ENCODE measurements at places on chromosomes 11 and 22.
A peak's percentile ranks its signal among the peaks of the same experiment; 100 is the strongest.

DNA sequence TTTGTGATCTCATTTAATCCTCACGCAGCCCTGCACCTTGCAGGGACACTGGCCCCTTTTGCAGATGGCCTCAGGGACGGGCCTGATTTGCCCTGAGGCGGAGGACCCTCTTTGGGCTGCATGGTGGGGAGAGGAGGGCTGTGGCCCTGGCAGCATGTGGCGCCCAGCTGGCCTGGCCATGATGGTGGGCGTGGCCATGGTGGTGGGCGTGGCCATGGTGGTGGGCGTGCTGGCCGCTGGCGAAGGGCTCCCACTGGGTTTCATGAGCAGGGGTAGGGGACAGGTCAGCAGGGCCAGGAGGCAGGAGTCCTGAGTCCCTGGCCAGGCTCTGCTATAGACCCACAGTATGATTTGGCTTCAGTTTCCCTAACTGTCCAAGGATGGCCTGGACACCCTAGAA lies 13.1 kb downstream of the WNT11 start:
- DNase-seq, result no peak

- DNase-seq, result no peak
These were observed 18.4 kb downstream of the ARHGAP42 start for GRCh38 chr11:100705447-100705846.

- no peak for DNase-seq
These were observed 7.1 kb upstream of the QSER1 start for GRCh38 chr11:32885556-32885955.

DNA sequence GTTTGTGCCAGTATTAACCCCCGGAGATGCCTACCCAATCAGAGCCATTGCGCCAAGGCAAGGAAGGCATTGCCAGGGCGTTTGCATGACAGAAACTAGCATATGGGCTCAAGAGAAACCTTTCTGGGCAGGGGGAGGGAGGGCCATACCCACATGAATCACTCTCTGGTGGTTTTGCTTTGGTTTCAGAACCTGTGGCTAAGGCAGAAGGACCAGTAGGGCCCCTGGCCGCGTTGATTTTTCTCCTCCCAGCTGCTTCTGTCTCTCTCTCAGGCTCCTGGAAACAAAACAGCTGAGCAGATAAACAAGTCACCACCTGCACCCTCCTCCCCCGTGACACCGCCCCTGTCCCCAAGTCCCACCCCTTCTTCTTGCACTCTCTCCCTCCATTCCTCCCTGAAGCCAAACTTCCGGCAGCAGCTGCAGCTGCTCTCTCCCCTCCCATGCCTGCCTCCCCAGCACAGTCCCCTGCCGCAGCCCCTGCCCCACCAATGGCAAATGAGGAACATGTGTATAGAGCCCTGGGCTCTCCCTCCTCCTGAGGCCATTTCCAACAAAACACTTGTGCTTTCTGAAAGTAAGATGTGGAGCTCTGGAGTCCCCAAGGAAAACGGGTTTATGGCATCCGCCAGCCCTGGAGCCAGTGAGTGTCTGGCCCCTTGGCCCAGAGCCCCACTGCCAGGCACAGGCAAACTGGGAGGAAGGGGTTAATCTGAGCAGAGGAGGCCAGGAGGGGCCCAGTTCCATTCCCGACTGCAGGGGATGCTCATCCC lies 39.0 kb upstream of the ADA2 start:
- DNase-seq, result peak; percentile 76

- DNase-seq, result no peak
These were observed 45.0 kb downstream of the CWC15 start for GRCh38 chr11:94928117-94928990.

DNA sequence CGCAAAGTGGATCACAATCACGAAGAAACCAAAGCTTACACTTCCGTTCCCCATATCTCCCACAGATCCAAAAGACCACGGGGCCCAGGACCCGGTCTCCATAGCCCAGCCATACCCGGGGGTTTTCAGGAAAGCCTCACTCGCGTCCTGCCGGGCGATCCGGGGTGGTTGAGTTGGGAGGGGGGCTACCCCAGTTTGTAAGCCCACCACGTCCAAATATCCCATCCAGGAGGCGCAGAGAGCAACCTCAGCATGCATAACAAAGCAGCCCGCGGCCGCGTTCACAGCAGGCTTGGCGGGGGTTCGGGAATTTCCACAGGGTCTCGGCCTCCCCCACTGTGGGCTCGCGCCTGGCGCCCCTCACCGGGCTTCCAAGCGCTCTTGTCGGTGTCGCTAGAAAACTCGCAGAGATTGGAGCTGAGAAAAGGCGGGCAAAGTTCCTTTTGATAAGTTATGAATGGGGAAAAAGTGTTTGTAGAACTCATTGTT lies 9.5 kb downstream of the SDF2L1 start:
- DNase-seq, result peak; percentile 69

- peak; percentile 38 for DNase-seq
These were observed 57.5 kb downstream of the BCR start for GRCh38 chr22:23237841-23238240.

DNA sequence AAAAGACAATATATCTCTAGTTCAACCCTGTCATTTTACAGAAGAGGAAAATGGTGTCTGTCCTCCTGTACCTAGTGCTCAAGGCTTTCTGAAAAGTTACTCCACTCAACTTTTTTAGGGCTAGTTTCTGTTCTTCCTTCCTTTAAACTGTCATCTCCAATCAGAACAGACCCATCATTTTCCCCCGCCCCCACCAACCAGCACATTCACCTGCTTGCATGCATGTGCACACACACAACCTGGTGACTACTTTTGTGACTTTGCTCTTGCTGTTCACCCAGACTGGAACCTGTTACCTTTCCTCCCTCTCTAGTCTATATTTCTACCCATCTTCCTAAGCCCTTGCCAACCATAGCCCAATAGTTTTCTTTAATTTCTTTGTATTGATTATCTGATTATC lies 5.6 kb downstream of the FBXO7 start:
- DNase-seq, result no peak

GRCh38 chr22:41919357-41920224 lies 4.7 kb upstream of the SHISA8 start:
- DNase-seq, result no peak

GRCh38 chr11:131279654-131280384 lies 90.6 kb upstream of the NTM start:
- no peak for DNase-seq

DNA sequence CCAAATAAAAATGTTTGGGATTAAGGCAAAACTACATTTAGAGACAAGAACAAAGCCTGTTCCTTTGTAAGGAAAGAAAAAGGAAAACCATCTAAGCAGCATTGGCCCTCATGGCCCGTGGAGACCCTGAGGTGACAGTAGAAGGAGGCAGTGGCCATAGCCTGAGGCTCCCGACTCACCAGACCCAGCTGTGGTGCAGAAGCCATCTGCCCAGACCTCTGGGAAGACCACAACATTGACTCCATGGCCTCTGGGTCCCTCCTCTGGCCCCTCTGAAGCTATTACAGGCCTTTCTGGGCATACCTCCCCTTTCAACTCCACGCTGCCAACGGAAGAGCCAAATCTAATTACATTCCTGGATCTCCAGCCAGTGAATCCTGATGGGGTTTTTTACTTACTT lies 6.4 kb downstream of the PRAME start:
- DNase-seq, result no peak

GRCh38 chr11:19789835-19790710 lies 77.4 kb downstream of the NAV2 start:
- DNase-seq, result no peak

DNA sequence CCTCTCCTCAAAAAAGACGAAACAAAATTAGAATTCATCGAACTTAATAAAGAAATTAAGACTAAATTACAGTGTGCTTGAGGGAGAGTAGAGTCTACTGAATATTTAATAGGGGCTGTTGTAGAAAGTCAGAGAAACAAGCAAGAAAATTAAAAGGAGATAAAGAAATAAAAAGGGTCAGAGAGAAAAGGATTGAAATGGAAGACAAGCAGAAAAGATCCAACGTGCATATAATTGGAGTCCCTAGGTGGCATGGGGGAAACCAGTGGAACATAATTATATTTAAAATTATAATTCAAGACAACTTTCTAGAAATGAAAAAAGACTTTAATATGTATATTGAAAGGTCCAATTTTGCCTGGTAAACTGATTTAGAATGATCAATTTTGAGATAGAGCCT lies 74.3 kb downstream of the ACER3 start:
- no peak for DNase-seq

DNA sequence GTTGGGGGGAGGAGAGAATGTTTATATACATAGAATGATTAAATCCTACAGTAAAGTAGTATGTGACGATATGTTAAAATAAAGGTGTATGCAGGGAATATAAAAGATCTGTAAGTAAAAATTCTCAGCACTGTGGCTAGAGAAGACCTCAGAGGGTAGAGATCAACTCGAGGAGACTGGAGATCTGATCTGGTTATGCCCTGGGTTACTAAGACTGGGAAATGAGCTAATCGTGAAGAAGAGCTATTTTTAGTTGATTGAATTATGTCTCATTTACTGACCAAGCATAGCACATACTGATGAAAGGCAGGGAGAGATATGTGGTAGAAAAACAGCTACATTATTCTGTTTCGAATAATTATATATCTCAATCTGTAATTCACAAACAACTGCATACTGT lies 42.8 kb upstream of the ALKBH3 start:
- no peak for DNase-seq

GRCh38 chr11:93784935-93785360 lies 866 bp downstream of the MED17 start:
- no peak for DNase-seq

GRCh38 chr22:19619144-19620009 lies 94.9 kb upstream of the SEPTIN5 start:
- DNase-seq, result no peak

- no peak for DNase-seq
These were observed 393.5 kb upstream of the CADM1 start for GRCh38 chr11:115897707-115898106.

- peak; percentile 56 for DNase-seq
These were observed 1.8 kb downstream of the SIK3 start for GRCh38 chr11:117096201-117096991.

GRCh38 chr11:116595305-116595880 lies 177.4 kb downstream of the BUD13 start:
- DNase-seq, result no peak

DNA sequence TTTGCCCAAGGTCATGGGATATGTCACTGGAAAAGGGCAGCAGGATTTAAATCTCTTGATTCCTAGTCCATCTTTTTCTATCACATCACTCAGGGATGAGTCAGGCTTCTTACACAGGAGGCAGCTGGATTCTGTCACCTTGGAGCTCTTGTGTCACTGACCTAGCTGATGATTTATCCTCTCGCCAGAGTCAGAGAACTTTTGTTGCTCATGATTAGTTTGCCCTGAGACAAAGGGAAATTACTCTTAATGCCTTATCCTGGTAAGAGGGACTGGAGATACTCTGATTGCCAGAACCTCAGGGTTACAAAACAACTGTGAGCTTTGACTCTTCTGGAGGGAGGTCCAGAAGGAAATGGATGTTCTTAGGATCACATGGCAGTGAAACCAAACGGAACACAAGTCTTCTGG lies 10.1 kb downstream of the COA4 start:
- DNase-seq, result no peak

DNA sequence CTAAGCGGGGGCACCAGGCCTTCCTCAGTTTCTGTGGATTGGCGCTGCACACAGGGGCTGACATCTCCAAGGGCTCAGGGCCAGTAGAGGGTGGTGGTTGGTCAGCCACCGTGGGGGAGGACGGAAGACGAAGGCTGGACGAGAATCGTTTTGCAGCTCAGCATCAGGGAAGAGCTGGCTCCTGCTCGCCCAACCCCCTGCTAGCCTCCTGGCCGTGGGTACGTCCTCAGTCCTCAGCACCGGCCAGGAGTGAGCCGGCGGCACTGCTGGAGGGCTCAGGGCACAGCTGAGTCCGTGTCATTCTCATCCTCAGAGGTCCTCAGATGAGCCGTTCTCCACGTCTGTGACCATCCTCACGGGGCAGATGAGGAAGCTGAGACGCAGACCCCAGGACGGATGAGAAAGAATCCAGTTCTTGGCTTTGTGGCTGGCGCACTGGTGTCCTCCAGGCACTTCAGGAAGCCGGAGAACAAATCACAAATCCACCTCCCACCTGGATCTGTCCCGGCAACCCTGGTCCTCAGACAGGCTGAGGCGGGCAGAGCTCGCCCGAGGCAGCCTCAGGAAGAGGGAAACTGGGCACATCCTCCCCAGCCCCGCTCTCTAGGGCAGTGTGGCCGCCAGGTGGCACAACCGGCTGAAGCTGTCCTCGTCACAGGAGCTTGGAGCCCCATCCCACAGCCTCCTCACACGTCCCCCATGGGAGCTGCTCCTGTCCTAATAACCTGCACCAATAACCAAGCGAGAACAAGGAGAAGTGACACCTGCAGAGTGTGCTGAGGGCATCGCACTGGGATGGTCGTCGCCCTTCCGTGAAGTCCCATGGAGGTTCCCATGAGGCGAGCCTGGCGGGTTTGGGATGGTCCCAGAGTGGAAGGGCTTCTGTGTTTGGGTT lies 393.7 kb downstream of the BRD1 start:
- DNase-seq, result no peak

DNA sequence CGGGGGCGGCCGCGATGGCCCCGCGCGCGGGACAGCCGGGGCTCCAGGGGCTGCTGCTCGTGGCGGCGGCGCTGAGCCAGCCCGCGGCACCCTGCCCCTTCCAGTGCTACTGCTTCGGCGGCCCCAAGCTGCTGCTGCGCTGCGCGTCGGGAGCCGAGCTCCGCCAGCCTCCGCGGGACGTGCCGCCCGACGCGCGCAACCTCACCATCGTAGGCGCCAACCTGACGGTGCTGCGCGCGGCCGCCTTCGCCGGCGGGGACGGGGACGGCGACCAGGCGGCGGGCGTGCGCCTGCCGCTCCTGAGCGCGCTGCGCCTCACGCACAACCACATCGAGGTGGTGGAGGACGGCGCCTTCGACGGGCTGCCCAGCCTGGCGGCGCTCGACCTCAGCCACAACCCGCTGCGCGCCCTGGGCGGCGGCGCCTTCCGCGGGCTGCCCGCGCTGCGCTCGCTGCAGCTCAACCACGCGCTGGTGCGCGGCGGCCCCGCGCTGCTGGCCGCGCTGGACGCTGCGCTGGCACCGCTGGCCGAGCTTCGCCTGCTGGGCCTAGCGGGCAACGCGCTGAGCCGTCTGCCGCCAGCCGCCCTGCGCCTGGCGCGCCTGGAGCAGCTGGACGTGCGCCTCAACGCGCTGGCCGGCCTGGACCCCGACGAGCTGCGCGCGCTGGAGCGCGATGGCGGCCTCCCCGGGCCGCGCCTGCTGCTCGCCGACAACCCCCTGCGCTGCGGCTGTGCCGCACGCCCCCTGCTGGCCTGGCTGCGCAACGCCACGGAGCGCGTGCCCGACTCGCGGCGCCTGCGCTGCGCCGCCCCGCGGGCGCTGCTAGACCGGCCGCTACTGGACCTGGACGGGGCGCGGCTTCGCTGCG lies 697 bp downstream of the TPBGL start:
- peak; percentile 92 for DNase-seq

DNA sequence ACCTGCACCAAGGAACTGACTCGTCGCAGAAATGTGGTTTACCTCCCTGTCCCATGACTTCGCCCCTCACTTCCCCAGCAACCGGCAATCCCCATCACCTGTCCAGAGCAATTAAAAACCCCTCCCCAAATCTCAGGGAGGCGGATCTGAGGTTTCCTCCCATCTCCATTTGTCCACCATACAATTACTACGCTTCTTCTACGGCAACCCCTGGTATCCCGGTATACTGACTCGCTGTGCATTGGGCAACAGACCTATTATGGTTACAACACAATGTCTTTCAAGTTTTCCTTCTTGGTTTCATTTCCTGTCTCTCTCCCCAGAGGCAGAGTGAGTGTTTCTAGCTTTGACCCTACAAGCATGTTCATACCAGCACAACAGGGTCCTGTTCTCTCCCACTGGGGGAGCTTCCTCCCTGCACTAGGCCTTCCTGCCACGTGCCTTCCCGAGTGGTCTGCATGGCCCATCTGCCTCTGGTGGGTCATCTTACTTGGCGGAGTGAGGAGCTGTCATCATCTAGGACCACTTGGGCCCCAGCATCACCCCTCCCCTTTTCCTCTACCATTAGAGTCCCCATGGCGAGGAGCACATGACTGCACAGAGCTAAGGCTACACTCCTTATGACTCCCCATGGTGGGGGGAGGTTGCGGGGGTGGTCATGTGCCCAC lies 30.3 kb upstream of the NAP1L4 start:
- peak; percentile 15 for DNase-seq

Data from activated naive CD4-positive, alpha-beta T cell treated with anti-CD3 and anti-CD28 coated beads, Interleukin-2, amount 50 U/mL, for 72 hours (primary cell).